ENCODE measurements at places on chromosomes 16 and 17.
A peak's percentile ranks its signal among the peaks of the same experiment; 100 is the strongest.

- DNase-seq: no peak
Measured at GRCh38 chr16:56915336-56916119, 16.4 kb upstream of the HERPUD1 start.

GRCh38 chr17:44722254-44722653 is 13.8 kb downstream of the DBF4B start:
- DNase-seq: no peak

DNA sequence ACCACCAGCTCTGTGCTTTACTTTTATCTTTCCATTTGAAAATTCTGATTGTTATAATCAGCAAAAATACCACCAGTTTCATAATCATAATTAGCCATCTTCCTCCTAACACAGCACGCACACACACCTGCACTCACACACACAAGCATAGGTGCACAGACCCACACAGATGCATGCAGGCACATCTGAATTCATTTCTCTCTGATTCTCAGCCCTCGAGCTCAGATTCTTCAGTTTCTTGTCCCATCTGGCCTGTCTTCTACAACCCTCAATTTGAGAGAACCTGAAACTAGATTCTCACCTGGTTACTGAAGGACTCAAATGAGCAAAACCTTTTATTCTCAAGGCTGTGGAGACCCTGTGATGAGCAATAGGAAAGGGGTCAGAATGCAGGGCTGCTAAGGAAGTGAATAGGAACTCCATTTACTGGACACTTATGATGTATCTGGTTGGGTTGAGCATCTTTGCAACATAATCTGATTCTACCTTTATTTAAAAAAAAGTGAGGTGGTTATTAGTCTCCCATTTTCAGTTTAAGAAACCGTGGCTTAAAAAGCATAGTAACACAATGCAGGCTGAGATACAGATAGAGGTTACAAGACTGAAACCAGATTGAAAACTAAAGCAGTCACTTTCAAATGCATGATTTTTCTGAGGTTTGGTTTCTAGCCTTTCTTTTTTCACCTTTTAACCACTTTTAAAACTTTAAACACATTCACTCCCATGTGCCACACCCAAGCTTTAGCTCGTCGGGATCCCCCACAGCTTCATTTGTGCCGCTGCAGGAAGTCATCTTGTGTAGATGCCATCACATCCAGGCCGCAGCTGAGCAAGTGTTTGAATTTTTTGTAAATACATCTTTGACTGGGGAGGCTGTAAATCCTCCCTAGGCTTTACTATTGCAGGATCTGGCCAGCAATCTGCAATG is 9.4 kb downstream of the KRT33A start:
- peak; percentile 74 for DNase-seq

DNA sequence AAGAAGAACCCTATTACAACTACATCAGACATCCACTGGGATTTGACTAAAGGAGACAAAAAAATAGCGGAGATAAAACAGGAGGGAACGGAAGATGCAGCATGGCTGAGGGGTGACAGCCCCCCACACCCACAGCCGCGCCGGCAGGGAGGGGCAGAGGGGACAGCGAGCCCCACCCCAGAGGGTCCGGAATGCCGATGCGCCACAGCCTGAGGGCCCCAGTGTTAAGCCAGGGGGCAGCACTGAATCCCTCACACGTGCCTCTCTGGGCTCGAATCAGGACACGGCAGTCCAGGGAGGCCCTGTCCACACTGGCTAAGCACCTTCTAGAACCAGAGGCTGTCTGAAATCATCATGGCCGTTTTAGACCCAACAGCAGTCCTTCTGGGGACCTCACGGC is 18.8 kb downstream of the MAP1LC3B start:
- DNase-seq: no peak

DNA sequence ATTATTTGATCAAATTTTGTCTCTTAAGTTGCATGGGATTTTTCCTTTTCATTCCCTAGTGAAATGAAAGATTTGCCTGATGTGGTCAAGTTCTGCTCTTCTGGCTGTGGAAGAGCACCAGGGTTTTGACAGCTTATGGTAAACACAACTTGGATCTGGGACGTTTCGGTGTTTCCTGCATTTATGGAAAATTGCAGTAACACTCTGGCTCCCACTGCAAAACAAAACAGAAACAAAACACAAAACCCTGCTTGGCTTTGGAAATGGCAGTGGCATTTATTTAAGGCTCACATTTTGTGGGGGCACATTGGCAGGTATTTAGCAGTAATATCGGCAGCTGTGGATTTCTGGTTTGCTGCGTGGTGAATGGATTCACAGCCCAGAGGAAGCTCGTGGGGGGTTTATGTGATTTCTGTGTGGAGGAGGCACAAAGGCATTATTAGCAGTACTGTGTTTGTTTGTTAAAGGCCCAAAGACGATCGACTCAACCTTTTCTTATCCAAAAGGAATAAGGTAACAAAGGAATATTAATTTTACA is 377.8 kb downstream of the SNX29 start:
- DNase-seq: no peak

GRCh38 chr16:55001931-55002330 is 71.3 kb downstream of the IRX5 start:
- no peak for DNase-seq
